ENCODE measurements at places on chromosomes 12 and 14. TPM values are rescaled to one million over a fixed set of nuclear protein-coding genes. Genes with fewer than 3 reads are reported as not detected.

DNA sequence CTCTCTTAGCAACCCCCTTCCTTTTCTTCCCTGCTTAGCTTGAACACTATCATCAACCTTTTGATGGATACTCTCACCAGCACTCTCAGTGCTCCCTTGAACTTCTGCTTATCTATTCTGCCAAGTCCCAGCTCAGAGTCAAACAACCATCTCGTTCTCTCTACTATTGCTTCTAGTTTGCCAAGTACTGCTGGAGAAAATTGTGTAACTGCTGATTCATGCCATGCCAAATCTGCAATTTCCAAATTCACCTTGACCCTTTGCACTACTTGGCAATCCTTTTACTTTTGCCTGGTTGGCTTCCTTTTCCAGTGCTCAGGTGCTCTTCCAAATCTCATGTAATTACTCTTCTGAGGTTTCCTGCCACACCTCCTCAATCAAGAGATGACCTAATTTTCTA lies 2.8 kb upstream of the CCDC196 start:
- no peak for DNase-seq

GRCh38 chr12:2234646-2235350 lies 182.0 kb downstream of the CACNA1C start:
- DNase-seq, result no peak

GRCh38 chr12:22860926-22861325 lies 236.0 kb downstream of the ETNK1 start:
- DNase-seq, result no peak

ATP23 gene
- 5.4 TPM for total RNA-seq

A2ML1 gene
- total RNA-seq, result not detected

AQP5 gene
- total RNA-seq, result 6.4 TPM

TAS2R46 gene
- 1.7 TPM for total RNA-seq

KRT74 gene
- not detected for total RNA-seq
